ENCODE measurements at places on chromosomes 12 and 14. TPM values are rescaled to one million over a fixed set of nuclear protein-coding genes. Genes with fewer than 3 reads are reported as not detected.

FAM181A gene
- total RNA-seq = not detected

TAS2R20 gene
- total RNA-seq = 3.9 TPM

TAS2R31 gene
- 4.1 TPM for total RNA-seq

TMEM132C gene
- under 0.01 TPM for total RNA-seq

GLIPR1L1 gene
- total RNA-seq = not detected

GRIN2B gene
- 0.33 TPM for total RNA-seq
